Effector memory CD8-positive, alpha-beta T cell (primary cell): ENCODE measurements at places on chromosomes 7 and 10.
A peak's percentile ranks its signal among the peaks of the same experiment; 100 is the strongest.

DNA sequence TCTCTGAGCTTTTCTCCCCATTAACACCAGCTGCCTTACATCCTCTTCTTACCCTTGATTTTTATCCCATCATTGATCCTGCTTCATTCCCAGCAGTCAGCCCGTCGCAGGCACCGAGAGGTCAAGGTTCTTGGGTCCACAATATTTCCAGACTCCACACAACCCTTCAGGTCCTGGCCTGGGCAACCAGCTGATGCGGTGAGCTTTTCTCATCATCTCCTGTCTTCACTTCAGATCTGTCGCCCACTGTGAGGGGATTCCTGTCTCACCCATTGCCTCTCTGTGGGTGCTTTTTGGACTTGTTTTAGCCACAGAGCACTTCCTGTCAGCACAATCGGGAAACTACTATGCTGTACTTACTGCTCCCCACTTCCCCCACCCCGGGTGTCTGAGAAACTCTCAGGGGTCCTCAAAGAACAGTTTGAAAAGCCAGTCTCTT is 8.4 kb upstream of the PVRIG start:
- DNase-seq = peak; percentile 42

GRCh38 chr7:103532955-103533354 is 86.9 kb upstream of the SLC26A5 start:
- no peak for DNase-seq

GRCh38 chr7:48782511-48782910 is 141.8 kb upstream of the CDC14C start:
- no peak for DNase-seq

DNA sequence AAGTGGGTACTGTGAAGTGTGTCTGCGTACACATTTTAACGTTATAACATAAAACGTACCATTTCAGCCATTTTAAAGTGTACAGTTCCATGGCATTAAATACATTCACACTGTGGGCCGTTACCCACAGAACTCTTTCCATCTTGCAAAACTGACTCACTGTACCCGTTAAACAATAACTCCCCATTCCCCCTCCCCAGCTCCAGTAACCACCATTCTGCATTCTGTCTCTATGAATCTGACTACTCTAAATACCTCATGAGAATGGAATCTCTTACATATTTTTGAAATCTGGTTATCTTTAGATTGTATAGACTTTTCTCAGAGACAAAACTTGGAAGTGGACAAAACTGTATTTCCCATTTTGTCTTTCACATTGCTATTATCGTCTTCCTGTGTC is 9.3 kb downstream of the ARL3 start:
- no peak for DNase-seq

GRCh38 chr10:86017841-86018734 is 348.5 kb downstream of the GRID1 start:
- no peak for DNase-seq

- peak; percentile 47 for DNase-seq
Measured at GRCh38 chr10:73768881-73769280, 13.0 kb upstream of the CHCHD1 start.

DNA sequence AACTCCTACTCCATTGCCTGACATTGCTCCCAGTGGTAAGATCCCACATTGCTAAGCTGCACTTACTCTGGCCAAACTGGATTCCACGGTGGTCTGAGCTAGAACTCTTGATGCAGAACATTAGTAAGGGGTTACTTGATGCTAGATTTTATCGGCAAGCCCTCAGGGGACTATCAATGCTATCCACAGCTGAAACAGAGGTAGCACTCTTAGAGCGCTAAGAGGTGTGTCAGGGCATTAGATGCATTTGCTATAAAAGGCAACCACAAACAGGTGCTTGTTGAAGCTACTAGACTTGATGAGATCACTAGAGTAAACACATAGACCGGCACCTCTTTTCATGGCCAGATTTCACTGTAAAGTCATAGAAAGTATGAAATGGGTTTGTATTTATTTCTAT is 116.3 kb downstream of the MDFIC start:
- no peak for DNase-seq

GRCh38 chr7:155576900-155577508 is 30.6 kb upstream of the CNPY1 start:
- DNase-seq = no peak

- DNase-seq = no peak
Measured at GRCh38 chr7:98204670-98205069, 6.6 kb upstream of the BHLHA15 start.

DNA sequence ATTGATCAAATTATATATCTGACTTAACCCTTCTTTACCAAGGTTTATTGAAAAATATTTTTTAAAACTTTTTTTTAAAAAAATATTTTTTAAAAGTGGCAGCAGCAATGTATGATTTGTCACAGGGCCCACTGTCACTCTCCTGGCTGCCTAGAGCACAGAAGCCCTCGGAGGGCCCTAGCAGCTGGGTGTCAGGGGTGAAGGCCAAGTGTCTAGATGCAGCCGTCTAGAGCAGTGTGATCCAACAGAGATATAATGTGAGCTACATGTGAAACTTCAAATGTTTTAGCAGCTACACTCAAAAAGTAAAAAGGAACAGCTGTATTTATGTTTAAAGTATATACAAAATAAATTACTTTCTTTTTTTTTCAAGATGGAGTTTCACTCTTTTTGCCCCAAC is 112.7 kb downstream of the ARHGAP22 start:
- DNase-seq = no peak

GRCh38 chr10:64112701-64113355 is 591.6 kb downstream of the REEP3 start:
- DNase-seq = no peak

DNA sequence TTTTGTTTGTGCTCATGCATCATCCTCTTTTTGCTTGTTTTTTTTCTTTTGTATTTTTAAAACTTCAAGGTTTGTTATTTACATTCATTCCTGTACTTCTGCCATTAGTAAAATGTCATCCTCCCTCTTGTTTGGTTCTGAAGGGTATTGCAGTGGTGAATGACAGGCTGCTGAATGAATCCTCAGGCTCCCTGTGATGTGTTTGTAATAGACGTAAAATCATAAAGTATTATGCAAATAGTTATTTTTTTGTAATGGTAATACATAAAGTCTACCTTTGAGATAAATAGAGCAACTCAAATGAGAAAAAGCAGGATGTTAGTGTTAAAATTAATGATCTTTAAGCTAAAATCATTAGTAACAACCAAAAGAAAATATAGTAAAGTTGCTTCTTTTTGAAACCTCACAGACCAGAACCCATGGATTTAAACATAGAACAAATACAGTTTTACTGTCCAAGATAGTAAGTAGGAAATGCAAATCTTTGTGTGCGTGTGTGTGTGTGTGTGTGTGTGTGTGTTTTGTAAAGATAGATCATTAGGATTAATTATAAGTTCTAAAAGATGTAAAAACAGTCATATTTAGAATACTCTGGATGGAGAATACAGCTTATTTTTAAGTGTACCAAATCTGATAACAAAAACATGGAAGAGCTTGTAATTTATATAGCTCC is 4.5 kb downstream of the GLCCI1 start:
- DNase-seq = no peak

GRCh38 chr10:64369885-64370773 is 848.9 kb downstream of the REEP3 start:
- DNase-seq = no peak

GRCh38 chr10:49610114-49610457 is at the start of gene SLC18A3:
Gene SLC18A3, plus strand, starts transcription at chr10:49610310. Its CDS starts 431 bp downstream, at chr10:49610741.
- DNase-seq = no peak

DNA sequence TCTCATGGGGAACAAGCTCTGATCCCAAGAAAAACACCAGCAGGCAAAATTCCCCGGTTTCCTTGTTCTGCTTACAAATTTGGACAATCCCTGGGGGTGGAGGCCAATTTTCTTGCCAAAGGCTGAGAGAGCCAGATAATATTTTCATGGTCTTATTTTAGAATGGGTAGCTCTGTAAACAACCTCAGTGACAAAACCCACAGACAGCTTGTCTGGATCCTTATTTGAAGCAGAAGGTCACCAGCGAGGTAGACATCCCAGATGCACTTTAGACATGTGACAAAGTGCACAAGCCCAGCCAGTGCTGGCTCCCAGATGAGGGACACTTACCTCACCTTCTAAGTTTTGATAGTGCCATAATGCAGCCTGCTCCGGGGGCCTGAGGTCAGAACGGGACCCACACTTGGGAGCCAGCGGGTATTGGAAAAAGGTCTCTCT is 102.6 kb upstream of the DDC start:
- DNase-seq = no peak

DNA sequence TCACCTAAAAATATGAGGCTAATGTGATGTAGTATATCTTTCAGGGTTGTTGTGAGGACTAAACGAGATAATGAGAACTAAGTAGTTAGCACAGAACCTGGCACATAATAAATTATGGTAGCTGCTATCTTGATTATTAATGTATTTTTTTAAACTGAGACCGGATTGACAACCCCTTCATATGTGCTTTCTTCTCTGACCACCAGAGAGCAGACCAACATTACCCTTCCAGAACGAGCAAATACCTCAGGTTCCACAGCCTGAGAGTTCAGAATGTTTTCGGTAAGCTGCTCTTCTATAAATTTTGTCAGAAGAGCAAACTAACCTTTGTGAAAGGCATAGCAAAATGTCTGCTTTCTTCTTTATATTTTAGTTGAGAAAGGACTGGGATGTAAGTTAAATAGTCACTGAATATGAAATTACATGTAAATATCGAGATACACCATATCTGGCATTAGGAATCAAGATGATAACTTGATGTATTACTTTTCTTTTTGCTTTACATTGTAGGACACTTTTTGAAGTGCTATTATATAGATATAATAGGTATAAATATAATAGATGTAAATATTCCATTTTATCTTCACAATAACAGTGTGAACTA is 13.6 kb upstream of the BPGM start:
- peak; percentile 60 for DNase-seq

- no peak for DNase-seq
Measured at GRCh38 chr10:15588635-15589508, 130.8 kb downstream of the ITGA8 start.
